ENCODE measurements at places on chromosomes 5 and 9.
A peak's percentile ranks its signal among the peaks of the same experiment; 100 is the strongest.

- peak; percentile 97 for DNase-seq
Measured at GRCh38 chr5:98768160-98768959, 5.1 kb upstream of the RGMB start.

- DNase-seq = no peak
Measured at GRCh38 chr5:11385251-11385900, 518.9 kb downstream of the CTNND2 start.

- DNase-seq = no peak
Measured at GRCh38 chr5:176770431-176770830, 39.9 kb upstream of the UNC5A start.

- no peak for DNase-seq
Measured at GRCh38 chr5:156375895-156376495, 49.0 kb downstream of the SGCD start.

DNA sequence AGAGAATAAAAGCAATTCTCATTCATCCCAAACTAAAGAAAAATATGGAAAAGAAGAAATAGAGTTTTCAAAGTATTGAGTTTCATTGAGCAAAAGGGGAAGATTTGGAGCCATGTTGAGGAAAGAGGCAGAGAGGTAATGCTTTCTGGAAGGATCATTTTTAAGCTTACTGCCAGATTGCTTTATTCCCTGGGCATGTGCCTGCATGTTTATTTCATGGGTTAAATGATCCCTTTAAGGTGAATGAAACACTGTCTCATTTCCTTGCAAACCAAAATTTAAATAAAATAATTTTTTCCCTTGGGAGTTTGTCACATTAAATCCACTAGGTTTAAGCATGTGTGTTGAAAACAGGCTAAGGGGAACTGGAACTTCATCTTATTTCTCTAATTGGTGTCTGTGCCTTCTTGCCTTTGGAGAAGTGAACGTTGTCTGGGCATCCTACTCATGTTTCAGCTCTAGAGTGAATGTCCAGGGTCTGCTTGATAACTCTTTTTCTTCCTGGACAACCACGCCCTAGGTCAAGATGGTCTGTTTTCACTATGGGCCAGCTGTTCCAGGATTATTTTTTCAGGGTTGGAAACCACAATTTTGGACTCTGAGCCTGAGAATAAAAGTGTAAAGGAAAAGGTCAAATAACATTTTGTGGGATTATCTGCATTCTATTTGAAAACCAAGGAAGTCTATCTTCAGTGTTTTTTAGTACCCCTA lies 114.1 kb upstream of the ELL2 start:
- no peak for DNase-seq

- no peak for DNase-seq
Measured at GRCh38 chr9:3012842-3013241, 168.9 kb upstream of the PUM3 start.

- DNase-seq = no peak
Measured at GRCh38 chr9:18365651-18366050, 108.3 kb upstream of the ADAMTSL1 start.

DNA sequence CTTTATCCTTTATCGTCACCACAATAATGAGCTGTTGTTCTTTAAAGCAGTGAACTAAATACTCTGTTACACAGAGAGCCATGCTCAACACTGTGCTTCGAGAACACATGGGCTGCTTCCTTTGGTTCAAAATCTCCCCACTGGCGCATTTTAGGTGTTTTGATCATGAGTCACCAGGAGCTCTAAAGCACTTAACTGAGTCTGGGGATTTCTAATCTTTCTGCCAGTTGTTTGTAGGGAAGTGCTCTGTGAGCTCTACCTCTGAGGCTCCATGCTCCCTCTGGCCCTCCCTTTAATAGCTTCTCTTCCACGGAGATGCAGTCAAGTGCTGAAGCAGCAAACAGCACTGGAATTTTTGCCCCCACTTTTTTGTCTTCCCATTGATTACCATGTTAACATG lies 17.0 kb downstream of the ERAP2 start:
- DNase-seq = peak; percentile 73

DNA sequence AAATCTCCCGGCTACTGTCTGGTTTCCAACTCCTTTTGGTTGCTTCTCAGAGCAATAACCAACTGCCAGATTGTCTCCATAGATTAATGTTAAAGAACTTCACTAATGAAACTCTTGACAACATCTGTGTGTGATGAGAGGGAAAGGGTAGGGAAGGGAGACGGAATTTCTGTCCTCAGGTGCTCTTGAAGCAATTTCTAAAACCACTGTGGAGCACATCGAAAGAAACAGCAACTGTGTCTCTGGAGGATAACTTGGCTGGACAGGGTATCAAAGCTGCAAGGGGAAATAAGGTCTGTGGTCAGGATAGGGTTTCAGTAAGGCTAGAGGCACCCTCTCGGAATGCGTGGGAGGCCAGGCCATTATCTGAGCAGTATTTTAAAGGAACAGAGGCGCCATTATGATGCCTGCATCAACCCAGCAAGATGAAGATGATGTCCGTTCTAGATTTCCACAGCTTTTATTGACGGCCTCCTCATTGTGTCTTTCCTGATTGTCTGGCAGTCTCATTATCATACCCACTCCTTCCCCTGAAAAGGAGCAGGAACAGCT lies 76.6 kb downstream of the RORB start:
- DNase-seq = no peak

Measured in mesendoderm (in vitro differentiated cells).